ENCODE measurements at places on chromosomes 12 and 14.

DNA sequence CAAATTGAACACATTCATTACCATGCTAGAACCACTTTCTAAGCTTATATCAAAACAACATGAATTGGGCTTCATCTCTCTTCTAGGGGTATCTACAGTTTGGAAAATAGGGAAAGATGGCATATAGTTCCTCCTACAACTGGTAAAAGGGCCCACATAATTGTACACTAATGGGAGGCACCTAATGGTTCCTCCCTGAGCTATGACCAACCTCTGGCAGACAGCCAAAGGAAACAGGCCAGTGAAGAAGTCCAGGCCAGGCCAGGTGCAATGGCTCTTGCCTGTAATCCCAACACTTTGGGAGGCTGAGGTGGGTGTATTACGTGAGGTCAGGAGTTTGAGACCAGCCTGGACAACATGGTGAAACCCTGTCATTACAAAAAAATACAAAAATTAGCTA lies 23.2 kb upstream of the APOF start:
- no peak for DNase-seq

GRCh38 chr14:67166450-67166853 lies 22.8 kb upstream of the GARIN2 start:
- peak; percentile 49 for DNase-seq

- DNase-seq = peak; percentile 72
Observed at GRCh38 chr12:88897723-88898122, 317.5 kb upstream of the KITLG start.

DNA sequence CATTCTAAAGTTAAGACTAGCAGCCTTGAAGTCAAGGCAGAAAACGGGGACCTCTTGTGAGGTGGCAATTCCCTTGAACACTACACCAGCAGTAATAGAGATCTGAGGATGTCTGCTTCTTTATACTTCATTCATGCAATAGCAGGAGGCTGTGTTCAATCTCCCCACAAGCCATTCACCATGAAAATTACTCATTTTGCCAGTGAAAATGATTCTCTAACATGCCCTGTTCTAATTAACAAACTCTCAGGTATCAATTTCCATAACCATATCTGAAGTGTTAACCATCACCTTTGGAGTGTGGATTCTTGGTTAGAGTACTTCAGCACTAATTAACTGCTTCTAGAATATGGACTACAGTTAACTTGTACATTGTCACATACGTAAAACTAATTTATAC lies 3.4 kb upstream of the GLIPR1 start:
- no peak for DNase-seq

- no peak for DNase-seq
Observed at GRCh38 chr14:101839236-101839635, 77.7 kb downstream of the PPP2R5C start.

GRCh38 chr12:26523708-26524150 lies 309.3 kb downstream of the ITPR2 start:
- DNase-seq = peak; percentile 79

DNA sequence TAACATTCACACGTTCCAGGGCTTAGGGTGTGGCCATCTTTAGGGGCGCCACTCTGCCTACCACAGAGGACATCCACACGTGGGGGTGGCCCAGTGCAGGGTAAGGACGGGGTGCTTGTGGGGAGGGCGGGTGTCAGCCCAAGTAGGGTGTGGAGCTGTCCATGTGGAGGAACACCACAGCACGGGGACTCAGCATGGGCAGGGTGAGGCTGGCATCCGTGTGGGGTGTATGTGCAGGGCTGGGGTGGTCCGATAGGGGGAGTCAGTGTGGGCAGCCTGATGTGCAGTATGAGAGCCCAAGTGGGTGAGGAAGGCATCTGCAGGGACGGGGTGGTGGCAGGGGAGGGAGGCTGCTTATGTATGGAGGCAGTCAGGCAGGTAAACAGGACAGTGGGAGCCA lies 17.7 kb downstream of the PSMC1 start:
- DNase-seq = no peak

GRCh38 chr12:75631831-75632230 lies 120.4 kb upstream of the KRR1 start:
- DNase-seq = no peak

- no peak for DNase-seq
Observed at GRCh38 chr12:42557586-42558172, 31.9 kb downstream of the PRICKLE1 start.

- peak; percentile 28 for DNase-seq
Observed at GRCh38 chr12:3313675-3314663, 177.0 kb upstream of the PRMT8 start.

- DNase-seq = no peak
Observed at GRCh38 chr14:49659526-49660455, 24.7 kb upstream of the DNAAF2 start.

- peak; percentile 9 for DNase-seq
Observed at GRCh38 chr14:70782361-70782760, 27.0 kb downstream of the MAP3K9 start.

GRCh38 chr12:114529966-114530365 lies 124.0 kb upstream of the TBX5 start:
- DNase-seq = no peak

DNA sequence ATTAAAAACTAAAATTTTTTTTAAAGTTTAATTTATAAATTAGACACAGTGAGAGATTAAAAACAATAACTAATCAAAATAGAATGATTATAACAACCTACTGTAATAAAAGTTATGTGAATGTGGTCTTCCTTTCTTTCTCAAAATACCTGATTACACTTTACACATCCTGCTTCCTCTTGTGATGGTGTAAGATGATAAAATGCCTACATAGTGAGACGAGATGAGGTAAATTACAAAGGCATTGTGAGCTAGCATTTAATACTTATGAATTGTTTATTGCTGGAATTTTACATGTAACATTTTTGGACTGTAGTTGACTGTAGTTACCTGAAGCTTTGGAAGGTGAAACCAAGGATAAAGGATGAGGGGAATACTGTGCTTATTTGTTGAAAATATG lies 94.2 kb upstream of the CLEC14A start:
- no peak for DNase-seq

DNA sequence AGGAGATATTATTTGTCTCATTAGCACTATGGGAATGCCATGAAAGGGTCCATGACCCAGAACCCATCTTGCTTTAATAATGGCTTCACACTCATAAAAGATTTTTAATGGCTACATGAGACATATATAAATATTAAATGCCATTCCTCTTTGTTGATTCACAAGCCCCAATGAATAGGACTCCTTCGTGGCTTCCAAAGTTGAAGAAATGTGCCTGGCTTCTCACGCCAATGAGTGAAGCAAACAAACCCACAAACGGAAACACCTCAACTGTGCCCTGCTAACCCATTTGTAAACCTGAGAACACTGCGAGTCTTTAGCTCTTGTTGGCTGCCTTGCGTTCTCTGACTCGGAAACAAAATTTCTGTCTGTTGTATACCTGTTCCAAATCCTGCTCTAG lies 381.7 kb upstream of the DDHD1 start:
- DNase-seq = no peak

GRCh38 chr12:5710260-5710878 lies 234.7 kb downstream of the ANO2 start:
- DNase-seq = peak; percentile 76

DNA sequence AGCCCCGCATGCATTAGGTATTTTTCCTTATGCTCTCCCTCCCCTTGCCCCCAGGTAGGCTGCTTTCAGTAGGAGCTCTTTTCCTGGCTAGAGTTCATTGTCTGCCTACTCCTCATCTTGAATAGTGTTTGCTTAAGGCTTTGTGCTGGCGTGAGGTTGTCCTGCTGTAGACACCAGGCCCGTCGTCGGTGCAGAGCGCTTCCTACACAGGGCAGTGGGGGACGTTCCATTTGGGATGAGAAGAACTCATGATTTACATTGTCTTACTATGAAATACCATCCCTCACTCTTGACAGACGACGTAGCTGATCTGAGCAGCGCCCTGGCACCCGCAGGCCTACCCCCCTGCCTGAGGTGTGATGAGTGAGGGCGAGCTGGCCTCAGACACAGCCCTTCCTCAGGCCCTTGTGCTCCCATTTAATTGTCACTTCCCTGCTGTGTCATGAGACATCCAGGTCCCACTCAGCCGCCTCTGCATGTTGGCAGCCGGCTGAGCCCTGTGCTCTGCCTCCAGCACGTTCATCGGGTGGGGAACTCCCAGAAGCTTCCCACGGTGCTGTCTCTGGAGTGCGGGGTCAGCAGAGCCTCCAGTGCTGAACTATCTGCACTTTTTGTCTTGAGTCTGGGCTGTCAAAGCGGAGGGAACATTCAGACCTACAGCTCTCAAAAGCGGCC lies 76.0 kb downstream of the WDR20 start:
- DNase-seq = no peak

GRCh38 chr12:102917026-102917787 lies at the start of gene PAH:
Gene PAH (minus strand): TSS chr12:102917244. CDS start chr12:102917130, 114 bp downstream.
- no peak for DNase-seq

GRCh38 chr14:32968972-32969544 lies 30.4 kb downstream of the NPAS3 start:
- DNase-seq = no peak

DNA sequence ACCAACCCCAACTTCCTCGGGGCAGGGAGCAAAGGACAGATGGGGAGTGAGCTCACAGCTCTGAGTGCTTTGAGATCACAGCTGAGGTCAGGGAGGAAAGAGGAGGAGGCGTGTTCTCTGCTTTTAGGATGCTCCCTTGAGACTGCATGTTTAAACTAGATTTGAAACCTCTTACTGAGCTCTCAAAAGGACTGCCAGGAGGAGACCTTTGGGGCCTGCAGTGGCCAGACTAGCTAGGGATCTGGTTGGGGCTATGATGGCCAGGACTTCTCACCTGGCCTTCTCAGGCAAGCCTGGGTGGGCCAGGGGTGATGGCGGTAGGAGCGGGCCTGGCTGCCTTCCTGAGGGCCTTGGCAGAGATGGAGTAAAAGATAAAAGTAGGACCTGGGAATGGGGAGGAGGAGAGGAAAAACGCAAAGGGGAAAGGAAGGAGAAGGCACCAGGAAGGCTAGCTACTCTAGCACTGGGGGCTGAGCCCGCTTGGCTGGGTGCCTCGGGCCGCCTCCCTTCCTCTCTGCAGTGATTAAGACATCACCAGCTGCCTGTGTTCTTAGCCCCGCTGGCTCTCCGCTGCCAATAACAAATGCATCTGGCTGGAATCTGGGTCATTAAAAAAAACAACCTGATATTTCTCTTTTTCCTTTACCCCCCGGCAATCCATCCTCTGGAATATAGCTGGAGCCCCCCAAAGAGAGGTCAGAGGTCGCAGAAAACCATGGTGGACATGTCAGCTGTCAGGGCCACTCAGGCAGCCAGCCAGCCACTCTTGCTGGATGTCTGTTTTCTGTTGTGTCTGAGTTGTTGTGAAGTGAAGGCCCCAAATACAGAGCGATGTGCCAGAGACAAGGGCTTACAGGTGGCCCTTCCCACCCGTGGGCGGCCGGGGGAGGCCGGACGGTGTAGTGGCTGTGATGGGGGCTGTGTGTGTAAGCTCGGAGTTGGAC lies 141.3 kb downstream of the TSPAN9 start:
- peak; percentile 81 for DNase-seq

DNA sequence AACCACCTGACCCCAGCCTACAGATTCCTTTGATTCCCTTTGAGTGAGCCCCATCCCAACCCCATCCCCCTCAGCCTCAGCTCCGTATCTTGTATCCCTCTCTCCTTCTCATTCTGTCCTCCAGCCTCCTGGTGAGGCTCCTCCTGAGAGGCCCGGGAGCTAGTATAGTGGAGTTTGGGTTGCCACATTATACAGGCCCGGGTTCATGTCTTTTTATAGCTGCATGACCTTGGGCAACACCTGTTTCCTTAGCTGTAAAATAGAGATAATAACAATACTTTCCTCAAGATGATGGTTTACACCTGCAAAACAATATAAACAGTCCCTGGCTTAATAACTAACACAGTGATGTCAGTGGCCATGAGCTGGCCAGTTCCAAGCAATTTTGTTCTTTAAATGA lies 89.8 kb downstream of the STAB2 start:
- DNase-seq = no peak

DNA sequence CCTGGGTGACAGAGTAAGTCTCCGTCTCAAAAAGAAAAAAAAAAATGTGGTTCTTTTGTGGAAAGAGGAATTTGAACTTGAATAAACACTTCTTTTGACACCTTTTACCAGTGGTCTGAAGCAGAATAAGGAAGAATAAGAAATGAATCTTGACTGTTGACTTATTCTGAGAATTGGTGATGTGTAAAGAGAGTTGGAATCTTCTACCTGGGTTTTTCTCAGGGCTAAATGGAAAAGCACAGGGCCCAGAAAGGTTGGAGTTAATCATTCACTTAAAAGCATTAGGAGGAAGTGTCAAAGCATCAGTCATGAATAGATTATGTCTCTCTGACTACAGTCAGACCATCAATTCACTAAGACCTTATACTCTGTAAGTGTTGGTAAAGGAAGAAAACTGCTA lies 13.9 kb downstream of the PNMA1 start:
- DNase-seq = no peak

- peak; percentile 38 for DNase-seq
Observed at GRCh38 chr12:81800298-81801148, 41.4 kb upstream of the PPFIA2 start.

DNA sequence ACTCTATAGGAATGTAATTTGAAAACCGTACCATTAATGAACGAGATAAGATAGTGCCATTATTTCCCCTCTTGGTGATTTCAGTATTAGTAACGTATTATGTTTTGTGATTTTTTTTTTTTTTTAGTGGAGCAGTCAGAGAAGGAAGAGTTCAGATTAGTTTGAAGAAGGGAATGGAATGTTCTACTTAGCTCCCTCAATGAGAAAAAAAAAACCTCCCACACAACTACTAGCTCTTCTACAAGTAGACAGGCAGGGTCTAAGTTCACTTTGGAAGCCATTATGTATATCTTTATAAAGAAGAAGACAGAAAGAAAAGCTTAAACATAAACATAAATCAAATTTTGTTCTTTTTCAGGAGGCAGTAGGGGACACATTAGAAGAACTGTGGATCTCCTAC lies 27.3 kb downstream of the PNMA1 start:
- no peak for DNase-seq

- peak; percentile 86 for DNase-seq
Observed at GRCh38 chr12:65524666-65525065, 246.2 kb downstream of the MSRB3 start.

DNA sequence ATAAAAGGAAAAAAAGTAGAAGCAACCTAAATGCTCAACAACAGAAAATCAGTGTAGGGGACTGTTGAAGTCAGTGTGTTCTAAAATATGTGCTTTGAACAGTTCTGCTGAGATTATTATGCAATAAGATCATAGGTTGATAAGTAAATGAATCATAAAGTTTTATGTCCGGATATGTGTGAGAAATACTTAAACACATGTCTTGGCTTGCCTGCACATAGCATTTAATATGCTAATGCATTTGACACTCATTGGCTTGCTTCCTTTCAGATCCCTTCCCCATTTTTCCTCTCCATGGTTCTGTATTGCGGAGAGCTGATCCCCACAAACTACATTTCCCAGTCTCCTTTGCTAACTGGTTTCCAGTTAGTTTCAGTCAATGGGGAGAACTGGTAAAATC lies 573.8 kb upstream of the TBX3 start:
- peak; percentile 13 for DNase-seq

GRCh38 chr14:105528586-105529318 lies 2.4 kb downstream of the TMEM121 start:
- DNase-seq = no peak

DNA sequence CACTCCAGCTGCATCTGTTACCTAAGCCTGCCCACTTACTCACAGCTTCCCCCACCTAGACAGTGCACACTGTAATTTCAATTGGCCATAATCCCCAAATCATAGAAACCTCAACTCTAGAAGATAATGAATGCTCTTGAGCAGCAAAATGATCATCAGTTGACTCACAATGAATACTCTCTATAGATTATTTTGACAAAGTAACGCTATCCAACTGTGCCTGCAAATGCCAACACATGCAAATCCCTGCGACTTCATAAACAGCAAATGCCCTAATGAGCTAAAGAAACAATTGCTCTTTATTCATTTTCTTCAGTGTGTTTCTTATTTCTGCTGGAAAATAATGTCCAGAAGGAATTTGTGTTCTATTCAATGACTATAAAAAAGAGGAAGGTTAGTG lies 319.5 kb downstream of the PAWR start:
- no peak for DNase-seq

Data from mesenchymal stem cell (in vitro differentiated cells and primary cell).